ENCODE measurements at places on chromosomes 2 and 18. TPM values are rescaled to one million over a fixed set of nuclear protein-coding genes. Genes with fewer than 3 reads are reported as not detected.

- DNase-seq = no peak
These were observed 19.5 kb upstream of the CIDEA start for GRCh38 chr18:12234451-12235190.

DNA sequence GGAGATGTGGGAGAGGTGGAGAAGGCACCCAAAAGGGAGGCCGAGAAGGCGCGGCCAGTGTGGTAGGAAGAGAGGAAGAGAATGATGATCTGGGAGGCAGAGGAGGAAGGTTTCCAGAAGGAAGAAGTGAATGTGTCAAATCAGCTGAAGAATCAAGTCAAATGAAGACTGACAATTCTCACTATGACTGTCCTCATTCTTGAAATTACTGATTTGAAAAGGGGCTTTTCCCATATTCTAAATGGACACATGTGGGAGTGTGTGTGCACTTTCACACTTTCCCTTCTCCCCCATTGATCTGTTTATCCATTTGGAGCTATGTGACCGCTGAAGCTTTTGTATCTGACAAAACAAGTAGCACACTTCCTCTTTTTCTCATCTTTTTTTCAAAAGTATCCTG is 6.1 kb downstream of the AFF3 start:
- DNase-seq = no peak

Gene AQP12B
- polyA plus RNA-seq = not detected

- DNase-seq = no peak
These were observed 23.0 kb downstream of the DBI start for GRCh38 chr2:119389615-119390306.

Gene PLA2R1
- 5.1 TPM for polyA plus RNA-seq

DNA sequence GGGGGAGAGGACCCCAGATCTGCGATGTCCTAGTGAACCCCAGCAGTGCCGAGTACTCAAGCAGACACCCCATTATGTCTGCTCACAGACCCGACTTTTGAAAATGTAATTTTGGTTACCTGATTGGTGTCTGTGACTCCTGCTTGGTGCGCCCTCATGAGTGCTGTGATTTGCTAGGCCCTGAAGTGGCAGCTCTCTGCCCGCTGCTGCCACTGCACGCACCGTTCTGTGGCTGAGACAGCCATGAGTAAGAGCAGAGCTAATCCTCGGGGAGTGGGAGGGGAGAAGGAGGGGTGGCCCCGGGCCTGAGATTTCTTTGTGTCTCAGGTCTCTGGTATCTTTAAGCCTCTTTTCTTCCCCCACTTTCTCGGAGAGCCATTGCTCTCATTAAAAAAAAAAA is 18.2 kb downstream of the FHOD3 start:
- DNase-seq = no peak

- no peak for DNase-seq
These were observed 143.5 kb downstream of the CELF4 start for GRCh38 chr18:37422116-37422515.

DNA sequence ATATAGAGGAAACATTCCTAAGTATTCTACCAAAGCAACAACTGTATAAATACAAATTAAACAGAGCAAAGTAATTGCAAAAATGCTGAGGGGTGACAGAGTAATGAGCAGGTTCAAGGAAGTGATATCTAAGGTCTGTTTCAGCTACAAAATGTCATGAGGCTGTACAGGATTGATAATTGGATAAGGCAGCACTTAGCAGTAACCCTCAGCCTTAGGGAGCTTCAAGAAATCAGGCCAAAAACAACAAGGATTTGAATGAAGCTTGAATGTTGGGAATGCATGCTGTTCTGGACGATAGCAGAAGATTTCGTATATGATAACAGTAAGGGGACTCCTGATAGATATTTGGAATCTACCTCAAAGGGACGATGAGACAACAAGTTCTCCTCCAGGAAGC is 142.0 kb upstream of the MMADHC start:
- no peak for DNase-seq

DNA sequence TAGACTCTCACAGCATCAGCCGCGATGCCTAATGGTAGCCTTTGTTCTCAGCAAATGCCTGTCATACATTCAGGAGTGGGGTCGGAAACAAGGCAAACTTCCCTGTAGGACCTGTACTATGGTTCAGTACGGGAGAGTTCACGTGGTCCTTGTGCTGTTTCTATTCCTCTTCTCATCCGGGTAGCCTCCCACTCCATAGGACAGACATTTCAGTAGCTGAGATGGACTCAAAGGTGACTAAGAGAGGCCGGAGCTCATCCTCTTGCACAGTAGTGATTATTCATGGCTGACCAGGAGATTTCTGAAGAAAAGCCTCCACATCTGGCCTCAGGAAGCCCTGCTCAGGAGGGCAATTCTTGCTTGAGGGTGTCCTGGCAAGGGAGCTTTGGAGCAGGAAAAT is 117.8 kb upstream of the SPRED2 start:
- no peak for DNase-seq

Gene DNAH7
- 0.28 TPM for polyA plus RNA-seq

Gene NYAP2
- polyA plus RNA-seq = 0.01 TPM

- no peak for DNase-seq
These were observed 20.6 kb upstream of the CAVIN2 start for GRCh38 chr2:191867507-191867847.

- no peak for DNase-seq
These were observed 34.2 kb downstream of the SCTR start for GRCh38 chr2:119490106-119490505.

Gene CCDC148
- 0.28 TPM for polyA plus RNA-seq

DNA sequence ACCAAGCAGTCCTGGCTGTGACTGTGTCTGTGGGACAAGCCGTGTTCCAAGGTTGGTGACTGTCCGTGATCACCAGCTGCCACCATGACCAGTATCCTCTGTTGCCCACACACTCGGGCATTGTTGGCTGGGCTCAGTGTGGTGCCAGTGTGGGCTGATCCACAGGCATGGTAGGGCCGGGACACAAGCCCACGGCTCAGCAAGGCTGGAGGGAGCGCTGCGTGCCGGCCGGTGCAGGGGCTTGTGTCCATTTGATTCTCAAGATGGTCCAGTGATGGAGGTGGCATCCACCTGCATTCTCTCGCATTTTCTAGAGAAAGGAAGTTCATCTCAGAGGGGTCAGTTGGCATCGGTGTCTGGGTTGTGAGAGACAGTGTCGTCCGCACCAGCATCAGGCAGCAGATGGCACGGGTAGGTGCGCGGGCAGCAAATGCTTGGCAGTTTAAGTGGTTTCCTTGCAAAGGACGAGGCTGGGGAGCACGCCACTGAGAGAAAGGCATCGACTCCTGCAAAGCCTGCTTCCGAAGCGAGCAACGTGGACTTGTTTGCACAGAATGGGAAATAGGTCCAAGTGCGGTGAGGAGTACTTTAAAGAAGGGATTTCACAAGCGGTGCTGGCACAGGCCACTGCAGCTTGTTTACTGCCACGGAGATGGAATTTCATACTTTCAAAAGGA is 20.9 kb downstream of the TWIST2 start:
- no peak for DNase-seq

DNA sequence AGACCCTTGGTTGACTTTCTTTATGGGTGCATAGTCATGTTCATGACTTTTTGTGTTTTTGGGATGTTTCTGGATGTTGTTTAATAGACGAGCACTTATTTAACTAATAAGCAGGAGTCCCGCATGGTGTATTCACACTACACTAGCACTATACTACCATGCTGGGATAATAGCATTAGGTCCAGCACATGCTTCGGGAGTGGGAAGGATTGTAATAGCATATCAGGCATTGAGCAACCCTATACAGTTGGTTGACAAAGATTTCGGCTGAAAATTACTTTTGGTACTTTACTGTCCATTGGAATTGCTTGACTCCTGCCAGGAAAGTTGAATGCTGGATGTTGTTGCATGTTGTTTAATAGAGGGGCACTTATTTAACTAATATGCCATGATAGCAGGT is 2.8 kb downstream of the SH3RF3 start:
- no peak for DNase-seq

DNA sequence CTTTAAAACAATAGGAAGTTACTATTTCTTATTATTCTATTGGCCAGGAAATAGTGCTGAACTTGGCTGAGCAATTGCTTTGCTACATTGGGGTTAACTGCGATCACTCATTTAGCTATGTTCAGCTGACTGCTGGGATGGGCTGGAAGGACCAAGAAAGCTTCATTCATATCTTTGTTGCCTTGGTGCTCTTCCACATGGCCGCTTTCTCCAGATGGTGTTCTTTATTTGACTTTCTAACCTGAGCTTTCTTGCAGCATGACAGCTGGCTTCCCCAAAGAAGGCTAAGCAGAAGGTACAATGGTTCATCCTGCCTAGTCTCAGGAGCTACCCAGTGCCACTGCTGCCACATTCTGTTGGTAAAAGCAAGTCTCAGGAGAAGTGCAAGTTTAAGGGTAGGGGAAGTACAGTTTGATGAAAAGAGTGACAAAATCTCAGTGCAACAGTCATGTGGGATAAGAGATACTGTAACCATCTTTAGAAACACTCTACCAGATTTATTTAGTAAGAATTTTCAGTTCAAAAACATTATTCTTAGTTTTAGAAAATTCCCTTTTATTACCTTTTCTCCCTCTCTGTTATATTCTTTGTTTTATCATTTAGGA is 180.6 kb upstream of the RBMS1 start:
- no peak for DNase-seq

DNA sequence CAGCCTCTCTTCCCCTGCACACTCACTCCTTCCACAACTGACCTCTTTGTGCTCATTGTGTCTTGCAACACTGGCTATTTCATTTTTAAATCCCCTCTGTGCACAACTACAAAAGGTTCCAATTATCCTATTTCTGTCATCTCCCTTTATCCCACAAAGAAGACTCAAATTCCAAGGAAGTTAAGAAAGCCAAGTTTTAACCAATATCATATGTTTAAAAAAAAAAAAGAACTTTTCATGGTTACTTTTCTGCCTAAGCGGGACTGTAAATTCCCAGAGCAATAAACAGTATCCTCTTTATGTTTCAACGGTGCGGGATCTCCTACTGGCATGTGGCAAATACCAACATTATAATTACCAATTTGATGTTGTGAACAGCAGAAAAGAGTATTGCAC is 83.8 kb downstream of the DOCK10 start:
- no peak for DNase-seq

DNA sequence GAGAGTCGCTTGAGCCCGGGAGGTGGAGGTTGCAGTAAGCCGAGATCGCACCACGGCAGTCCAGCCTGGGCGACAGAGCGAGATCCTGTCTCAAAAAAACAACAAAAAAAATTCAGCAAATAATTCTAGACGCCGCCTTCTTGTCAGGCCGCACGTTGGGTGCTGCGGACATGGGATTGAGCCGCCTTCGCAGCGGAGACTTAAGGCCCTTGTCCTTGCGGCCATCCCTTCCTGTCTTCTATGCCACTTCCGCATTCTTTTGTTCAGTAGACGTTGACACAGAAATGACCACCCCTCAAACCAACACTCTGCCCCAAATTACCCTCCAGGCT is 15.8 kb downstream of the PTPN18 start:
- no peak for DNase-seq

- DNase-seq = no peak
These were observed 47.4 kb downstream of the ITGB1BP1 start for GRCh38 chr2:9375857-9376428.

- no peak for DNase-seq
These were observed 423.5 kb upstream of the FANCL start for GRCh38 chr2:58664523-58665151.

- no peak for DNase-seq
These were observed 2.6 kb upstream of the PTPN2 start for GRCh38 chr18:12886498-12887126.

- DNase-seq = no peak
These were observed 46.7 kb upstream of the KCNG2 start for GRCh38 chr18:79750980-79751571.

GRCh38 chr2:86519349-86519748 is 43.9 kb downstream of the CHMP3 start:
- no peak for DNase-seq

DNA sequence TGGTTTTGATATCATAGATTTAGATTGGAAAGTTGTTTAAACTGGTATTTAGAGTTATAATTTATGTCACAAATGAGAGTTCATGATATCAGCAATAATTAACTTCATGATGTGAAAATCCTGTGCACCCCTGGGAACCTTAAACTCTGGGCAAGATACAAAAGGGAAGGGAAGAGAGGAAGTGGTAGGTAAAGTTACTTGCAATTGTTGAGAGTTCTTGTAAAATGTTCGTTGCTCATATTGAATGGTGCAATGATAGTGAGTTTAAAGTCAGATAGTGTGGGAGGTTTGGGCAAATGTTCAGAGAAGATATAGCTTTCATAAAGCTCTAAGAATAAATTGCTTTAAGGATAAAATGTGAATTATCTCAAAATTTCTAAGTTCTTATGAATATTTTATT is 75.4 kb downstream of the SP110 start:
- DNase-seq = no peak

GRCh38 chr2:129872446-129872845 is 107.0 kb upstream of the RAB6C start:
- no peak for DNase-seq

Gene GRB14
- polyA plus RNA-seq = 0.95 TPM

Measured in urinary bladder (tissue), 4 donors.